NCI-H1930 (cell line): ENCODE measurements at places on chromosomes 3 and 15.

DNA sequence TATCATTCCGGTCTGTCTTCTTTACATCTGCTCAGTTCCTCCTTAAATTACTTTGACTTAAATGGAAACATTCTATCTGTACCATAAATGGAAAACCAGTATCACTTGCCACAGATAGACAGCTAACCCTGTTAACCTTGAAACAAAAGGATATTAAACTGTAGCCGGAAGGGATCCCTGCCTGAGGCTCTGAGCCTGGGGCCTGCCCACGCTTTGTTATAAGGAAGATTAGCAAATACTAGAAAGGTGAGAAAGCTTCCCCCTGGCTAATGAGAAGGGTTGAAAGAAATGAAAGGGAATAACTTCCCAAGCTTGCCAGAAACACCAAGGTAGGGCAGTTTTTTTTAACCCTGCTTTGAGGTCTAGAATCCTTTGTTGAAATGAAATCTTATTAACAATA lies 927.6 kb downstream of the FHIT start:
- no peak for DNase-seq

DNA sequence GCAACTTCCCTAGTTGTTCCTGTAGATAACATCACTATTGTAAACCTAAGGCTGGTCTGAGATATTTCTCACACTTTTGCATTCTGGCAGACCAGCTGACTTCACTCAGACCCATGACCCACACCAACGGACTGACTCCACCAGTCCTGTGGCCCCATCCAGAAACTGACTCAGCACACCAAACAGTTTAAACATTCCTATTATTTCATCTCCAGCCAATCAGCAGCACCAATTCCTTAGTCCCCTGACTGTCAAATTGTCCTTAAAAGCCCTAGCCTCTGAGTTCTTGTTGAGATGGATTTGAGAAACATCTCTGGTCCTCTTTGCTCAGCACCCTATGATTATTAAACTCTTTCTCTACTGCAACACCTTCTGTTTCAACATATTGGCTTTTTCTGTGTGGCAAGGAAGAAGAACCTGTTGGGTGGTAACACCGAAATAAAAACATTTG lies 12.2 kb upstream of the IDH2 start:
- DNase-seq, result no peak

- DNase-seq, result no peak
These were observed 87.0 kb downstream of the SV2B start for GRCh38 chr15:91186904-91187656.

DNA sequence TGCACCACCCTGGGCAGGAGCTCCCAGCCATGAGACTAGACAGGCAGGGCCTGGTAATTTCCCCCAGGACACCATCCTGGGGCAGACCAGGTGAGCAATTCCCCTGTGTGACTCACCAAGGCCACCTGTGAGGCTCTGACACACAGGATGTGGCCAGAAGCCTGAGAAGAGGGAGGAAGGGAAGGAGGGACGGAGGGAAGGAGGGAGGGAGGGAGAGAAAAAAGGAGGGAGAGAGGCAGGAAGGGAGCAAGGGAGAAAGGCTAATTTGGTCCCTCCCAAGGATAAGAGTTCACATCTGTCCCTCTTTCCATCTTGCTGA lies 25.9 kb downstream of the WNT7A start:
- DNase-seq, result no peak

DNA sequence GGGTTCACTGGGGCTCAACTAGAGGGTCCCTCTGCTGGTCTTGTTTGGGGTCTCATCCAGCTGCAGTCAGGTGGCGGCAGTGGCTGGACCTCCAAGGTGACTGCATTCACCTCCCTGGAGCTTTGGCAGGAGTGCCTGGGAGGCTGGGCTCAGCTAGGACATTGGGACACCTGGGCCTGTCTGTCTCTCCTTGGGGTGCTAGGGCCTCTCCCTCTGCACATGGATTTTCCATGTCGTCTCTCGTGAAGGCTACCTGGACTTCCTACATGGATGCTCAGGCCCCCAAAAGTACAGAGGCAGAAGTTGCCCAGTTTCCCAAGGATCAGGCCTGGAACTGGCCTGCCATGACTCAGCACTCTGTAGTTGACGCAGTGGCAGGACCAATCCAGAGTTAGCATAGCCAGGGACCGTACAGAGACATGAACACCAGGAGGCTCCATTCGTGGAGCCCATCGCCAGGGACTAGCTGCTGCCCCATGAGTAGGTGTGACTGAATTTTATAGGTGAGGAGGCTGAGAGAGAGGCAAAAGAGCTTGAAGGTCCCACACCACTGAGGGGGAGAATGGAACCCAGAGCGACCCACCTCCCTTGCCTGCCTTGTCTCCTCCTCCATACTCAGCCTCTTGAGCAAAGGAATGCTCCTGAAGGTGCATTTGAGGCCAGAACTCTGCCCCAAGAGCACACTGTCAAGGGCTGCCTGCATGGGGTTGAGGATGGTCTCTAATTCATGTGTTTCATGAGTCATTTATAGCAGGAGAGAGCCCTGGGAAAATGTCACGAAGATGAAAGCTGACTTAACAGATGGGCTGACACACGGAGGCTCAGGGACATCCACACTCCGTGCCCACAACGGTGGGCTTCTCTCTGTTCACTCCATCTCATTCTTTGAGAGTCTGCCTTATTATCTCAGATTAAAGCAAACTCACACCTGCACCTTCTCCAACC lies 13.0 kb upstream of the ALDH1A3 start:
- DNase-seq, result no peak

DNA sequence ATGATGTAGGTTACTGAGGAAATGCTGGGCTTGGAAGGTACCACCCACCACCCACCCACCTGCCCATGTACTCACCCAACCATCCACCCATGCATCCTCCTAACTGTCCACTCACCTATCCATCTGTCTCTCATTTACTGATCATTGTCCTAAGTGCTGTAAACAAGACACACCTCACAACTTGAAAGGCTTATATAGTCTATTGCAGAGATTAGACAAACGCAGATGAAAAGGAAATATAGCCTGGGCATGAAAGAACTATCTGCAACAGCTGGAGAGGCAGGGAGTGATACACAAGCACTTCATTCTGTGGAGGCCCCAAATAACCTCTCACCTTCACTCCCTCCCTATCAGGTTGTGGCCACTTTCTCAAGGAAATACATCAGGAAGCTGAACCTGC lies 54.0 kb downstream of the DAPK2 start:
- DNase-seq, result no peak

GRCh38 chr3:72776-73175 lies 123.8 kb upstream of the CHL1 start:
- DNase-seq, result no peak

DNA sequence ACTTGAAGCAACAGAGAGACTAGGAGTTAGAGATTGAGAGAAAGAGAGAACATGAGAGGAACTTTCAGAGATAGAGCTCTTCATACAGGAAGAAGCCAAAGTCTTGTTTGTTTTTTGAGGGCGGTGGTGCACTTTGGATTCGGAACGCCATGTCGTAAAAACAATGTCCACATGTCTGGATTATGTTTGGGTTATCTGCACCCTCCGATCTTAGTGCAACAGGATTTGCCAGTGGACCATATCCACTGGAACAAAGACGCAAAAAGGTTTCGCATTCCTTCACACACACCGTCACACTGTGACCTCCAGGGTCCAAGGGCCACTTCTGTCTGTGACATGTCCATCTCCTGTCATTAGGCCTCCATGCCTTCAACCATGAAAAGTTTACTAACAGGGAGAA lies 141.8 kb upstream of the ATP11B start:
- DNase-seq, result no peak

- DNase-seq, result no peak
These were observed 108.5 kb downstream of the SAMMSON start for GRCh38 chr3:70108072-70108471.

DNA sequence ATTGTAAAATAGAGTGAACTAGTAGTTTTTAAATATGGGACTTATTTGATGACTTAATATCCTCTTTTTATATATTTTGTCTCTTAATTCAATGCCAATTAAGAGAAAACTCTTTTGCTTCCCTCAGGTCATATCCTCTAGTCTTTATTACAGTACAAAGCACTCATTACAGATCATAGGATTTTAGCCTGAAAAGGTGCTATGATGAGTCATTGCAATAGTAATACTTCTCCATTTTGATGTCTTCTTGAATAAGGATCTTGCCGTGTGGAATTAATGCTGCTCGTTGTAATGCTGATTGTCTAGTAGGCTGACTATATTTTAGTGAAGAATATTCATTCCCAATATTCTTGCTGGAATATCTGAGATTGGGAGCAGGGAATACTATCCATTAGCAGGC lies 612.2 kb upstream of the GOLIM4 start:
- no peak for DNase-seq

GRCh38 chr3:149042789-149043386 lies 43.4 kb downstream of the HLTF start:
- DNase-seq, result no peak

- no peak for DNase-seq
These were observed 1.6 kb upstream of the SATB1 start for GRCh38 chr3:18426597-18427193.

DNA sequence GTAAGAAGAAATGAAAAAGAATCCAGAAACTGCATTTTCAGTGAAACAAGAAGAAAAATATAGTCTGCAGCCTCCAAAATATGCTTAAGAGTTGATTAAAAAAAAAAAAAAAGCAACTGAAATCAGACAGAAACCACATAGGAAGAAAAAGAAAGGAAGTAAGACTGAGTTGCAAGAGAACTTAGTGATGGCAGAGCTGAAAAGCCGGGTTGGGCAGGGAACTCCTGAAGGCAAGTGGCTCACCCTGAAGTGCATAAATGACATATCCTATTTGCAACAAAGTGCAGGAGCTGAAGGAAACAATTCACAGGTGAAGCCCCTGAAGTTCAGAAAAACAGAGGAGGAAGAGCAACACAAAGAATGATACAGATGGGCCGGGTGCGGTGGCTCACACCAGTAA lies 108.8 kb upstream of the SLC25A36 start:
- DNase-seq, result no peak

DNA sequence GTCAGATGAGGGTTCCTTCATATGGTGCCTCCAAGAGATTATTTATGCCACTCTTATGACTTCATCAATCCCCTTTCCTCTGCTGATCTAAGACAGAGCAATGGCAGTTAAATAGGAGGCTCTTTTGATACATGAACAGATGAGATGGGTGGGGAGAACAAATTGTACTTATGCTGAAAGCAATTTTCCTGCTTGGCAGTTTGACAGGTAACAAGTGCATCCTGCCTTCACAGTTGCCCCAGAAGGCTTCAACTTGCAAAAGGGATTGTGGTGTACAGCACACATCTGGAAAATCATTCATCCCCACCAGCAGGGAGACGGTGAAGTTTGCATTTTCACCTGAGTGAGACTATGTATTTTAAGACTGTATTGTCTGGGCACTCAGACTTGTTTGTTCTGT lies 27.3 kb downstream of the ENTPD3 start:
- no peak for DNase-seq

- no peak for DNase-seq
These were observed 61.1 kb downstream of the DUT start for GRCh38 chr15:48392356-48392755.

DNA sequence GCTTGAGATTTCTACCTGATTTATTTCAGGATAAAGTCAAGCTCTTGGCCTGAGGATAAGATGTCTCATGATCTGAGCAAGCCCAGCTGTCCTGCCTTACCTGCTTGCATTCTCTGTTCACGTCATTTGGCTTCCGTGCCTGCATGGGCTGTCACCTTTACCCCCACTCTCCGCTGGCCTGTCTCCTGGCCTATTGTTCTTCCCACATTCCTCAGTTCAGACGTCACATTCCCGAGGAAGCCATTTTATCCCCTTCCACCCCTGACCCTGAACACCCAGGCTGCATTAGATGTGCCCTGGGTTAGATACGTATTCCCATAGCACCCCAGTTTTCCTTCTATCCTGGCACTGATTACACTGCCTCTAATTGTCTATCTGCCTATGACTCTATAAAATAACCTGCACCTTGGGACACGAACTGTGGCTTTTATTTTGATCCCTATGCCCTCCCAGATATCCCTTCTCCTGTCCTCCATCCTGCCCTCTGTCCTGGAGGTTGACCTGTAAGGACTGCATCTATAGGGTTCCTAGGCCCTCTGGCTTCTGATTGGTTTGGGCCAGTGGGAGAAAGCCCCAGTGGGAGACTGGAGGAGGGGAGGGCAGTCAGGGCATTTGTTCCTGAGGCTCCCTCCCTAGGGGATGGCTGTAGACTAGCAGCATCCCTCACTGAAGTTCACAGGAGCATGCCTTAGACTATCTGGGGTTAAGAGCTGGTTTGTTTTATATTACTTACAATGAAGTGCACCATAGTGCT lies 19.2 kb upstream of the UBE2Q2 start:
- DNase-seq, result no peak

DNA sequence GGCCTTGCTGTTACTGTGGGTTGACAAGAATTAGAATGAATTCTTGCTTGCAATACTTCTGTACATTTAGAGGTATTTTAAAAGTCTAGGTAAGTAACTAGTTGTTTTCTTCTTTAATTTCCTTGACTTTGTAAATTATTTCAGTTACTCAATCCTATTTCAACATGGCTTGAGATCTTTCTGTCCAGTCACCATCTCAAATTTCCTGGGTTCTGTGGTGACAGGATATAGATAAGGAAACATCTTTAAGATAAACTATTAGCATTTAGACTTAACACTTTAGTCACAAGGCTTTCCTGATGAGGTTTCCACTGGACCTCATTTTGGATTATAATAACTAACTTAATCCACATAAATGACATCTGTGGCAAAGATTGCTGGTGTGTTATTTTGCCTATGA lies 195.9 kb upstream of the DPH6 start:
- DNase-seq, result no peak

- DNase-seq, result no peak
These were observed 4.5 kb downstream of the ADGRG7 start for GRCh38 chr3:100613721-100614390.

- DNase-seq, result no peak
These were observed 105.9 kb upstream of the AGBL1 start for GRCh38 chr15:85973584-85974347.

GRCh38 chr15:39454189-39454986 lies 126.5 kb upstream of the THBS1 start:
- no peak for DNase-seq

GRCh38 chr15:95121191-95121590 lies 889.8 kb downstream of the MCTP2 start:
- no peak for DNase-seq

DNA sequence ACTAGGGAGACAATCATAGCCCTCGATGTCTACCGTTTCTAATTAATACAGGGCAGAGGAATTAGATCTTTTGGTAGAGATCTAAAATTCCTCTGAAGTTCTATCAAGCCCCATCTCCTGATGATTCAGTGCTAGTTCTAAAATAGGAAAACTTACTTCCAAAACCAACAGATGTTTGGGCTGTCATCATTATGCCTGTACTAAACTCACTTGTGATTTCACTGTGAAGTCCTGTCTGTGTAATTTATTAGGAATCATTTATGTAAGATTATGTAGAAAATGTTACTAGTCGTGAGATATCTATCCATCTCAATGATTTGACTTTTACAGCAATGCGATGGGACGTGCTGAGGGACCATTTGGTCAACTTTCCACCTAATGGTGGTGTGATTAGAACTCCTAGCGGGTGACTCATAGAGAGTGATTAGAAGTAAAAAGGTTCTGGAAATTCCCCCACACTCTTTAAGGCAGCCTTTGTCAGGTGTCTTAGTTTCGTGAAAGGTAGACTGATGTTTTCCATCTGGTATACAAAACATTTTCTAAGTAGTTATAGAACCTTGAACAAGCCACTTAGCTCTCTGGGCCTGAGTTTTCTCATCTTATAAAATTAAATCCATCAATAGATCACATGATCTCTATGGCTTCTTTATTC lies 34.2 kb downstream of the LIPC start:
- no peak for DNase-seq
